ENCODE measurements at places on chromosomes 5 and 9. TPM values are rescaled to one million over a fixed set of nuclear protein-coding genes. Genes with fewer than 3 reads are reported as not detected.

Gene STRBP
- total RNA-seq: 7.4 TPM

Gene CNTNAP3
- 1.5 TPM for total RNA-seq

DNA sequence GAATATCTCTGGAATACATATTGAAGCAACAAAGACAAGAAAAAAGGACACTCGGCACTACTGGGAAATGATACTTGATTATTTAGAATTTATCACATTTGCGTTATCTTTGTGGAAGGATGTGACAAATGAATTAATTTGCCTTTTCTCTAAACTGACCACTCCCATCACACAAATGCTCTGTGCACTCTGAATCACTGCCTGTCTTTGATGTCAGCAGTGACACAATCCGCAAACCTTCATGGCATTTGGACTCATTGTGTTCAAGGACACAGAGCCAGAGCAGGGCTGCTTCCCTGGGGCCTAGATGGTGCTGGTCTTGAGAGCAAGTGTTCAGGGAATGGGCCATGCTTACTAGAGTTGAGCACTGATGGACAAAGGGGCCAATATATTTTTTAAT lies 4.9 kb upstream of the KIF4B start:
- H3K36me3 ChIP-seq: no peaks in the 10 kb centered on the region
- no peak overlapping the region for H3K27ac ChIP-seq
- H3K4me1 ChIP-seq: no peaks in the 10 kb centered on the region
- H3K27me3 ChIP-seq: no peaks in the 10 kb centered on the region

DNA sequence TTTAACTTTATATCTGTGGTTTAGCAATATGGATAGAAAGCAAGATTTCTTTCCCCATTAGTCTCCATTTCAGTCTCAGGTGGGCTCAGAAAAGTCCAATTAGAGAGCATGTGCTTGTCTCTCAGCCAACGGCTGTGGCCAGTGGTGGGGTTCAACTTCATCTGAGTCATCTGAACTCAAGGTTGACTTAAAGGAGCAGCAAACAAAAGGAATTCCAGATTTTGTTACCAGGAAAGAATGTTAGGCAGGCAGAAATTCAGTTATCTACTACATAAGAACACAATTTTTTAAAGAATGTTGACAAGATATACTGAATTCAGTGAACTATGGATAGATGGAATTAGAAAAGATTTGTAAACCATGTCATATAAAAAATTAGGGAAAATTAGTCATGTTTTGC lies 784.1 kb downstream of the MAT2B start:
- DNase-seq: no peak
- H3K36me3 ChIP-seq: no peaks in the 10 kb centered on the region
- H3K4me1 ChIP-seq: no peaks in the 10 kb centered on the region

DNA sequence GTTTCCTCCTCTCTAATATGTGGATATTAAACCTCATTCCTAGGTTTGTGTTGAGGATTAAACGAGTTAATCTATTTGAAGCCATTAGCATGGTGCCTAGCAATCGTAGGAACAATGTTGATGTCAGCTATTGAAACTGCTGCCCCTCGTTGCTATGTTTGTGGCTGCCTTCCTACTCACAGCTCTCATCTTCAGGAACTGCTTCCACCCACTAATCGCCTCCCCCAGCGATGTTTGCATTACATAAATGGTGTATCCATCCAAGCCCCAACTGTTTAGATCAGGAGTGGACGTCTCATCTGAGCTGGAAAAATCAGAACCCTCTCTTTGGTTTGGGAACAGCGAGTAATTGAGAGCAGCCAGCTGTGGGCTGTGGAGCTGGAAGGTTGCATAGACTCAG lies 416.6 kb downstream of the ARHGEF28 start:
- no peak for DNase-seq
- no peak overlapping the region for H3K4me3 ChIP-seq
- H3K36me3 ChIP-seq: no peaks in the 10 kb centered on the region
- peaks cover 5% of the 10 kb centered on the region for H3K4me1 ChIP-seq
- no peaks in the 10 kb centered on the region for H3K27me3 ChIP-seq
- H3K27ac ChIP-seq: no peak overlapping the region

GRCh38 chr5:60223342-60223741 lies 329.8 kb upstream of the PDE4D start:
- no peak overlapping the region for H3K27ac ChIP-seq
- H3K27me3 ChIP-seq: no peaks in the 10 kb centered on the region
- H3K4me3 ChIP-seq: no peak overlapping the region
- no peaks in the 10 kb centered on the region for H3K36me3 ChIP-seq
- H3K4me1 ChIP-seq: no peaks in the 10 kb centered on the region

DNA sequence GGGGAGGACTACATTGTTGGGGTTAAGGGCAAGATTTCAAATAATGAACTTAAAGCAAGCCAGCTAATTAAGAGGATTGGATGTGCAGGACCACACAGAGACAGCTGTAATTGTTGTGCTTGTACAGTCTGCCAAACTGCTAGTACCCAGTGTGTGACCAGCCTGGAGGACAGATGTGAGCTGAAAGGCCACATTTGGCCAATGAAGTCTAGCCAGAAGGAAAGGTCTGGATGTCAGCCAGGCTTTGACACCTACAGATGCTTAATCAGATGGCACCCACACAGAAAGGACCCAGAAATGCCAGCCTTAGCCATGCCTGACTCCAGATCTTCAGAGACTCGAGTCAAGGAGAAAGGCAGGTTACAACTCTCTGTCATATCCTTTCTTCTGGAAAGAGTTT lies 491.1 kb downstream of the KIF4B start:
- no peak for DNase-seq
- no peak overlapping the region for H3K27ac ChIP-seq
- H3K4me3 ChIP-seq: no peak overlapping the region
- no peaks in the 10 kb centered on the region for H3K36me3 ChIP-seq
- no peaks in the 10 kb centered on the region for H3K27me3 ChIP-seq

Gene NEUROG1
- total RNA-seq: not detected

Data from ovary (tissue), 10 donors.